ENCODE measurements at places on chromosomes 3 and 15.
A peak's percentile ranks its signal among the peaks of the same experiment; 100 is the strongest.

DNA sequence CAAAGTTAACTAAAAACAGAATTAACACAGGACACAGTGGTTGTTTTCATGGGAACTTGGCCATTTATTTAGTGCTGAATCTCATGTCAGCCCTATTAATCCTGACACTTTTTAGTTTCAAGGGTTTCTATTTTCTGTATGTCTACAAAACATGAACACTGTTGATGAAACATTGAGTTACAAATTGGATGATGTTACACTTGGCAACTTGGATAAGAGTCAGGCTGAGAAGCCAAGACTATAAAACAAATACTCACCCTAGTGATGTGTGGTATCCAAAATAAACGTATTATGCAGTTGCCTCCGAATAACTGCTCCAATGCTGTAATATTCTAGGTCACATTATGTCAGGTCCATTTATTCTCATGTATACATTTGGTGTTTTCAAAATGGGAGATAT is 349.6 kb downstream of the ZIC1 start:
- no peak for DNase-seq

GRCh38 chr3:121529308-121529707 is 16.5 kb downstream of the POLQ start:
- DNase-seq = no peak

GRCh38 chr15:78811825-78812183 is 540 bp upstream of the ADAMTS7 start:
- DNase-seq = no peak

- peak; percentile 62 for DNase-seq
These were observed 2.6 kb upstream of the CEMIP start for GRCh38 chr15:80776420-80777045.

DNA sequence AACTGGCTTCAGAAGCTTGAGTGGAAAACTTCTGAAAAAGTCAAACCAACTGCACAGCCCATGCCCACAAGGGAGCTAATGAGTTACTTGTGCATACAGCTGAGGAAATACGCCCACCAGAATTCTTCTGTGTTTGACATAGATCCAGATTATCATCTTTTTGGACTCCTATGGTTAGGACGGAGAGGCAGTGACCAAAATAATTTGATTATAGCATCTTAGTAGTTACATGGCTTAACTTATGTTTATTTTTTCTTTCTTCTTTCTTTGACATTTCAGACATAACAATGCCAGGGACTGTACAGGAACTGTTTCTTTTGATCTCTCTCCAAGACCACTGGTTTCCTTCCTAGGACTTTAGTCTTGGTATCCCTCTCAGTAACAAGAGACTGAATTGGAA is 246.1 kb upstream of the RASGRP1 start:
- DNase-seq = no peak

GRCh38 chr3:156433910-156434309 is 121.0 kb downstream of the SSR3 start:
- DNase-seq = no peak

DNA sequence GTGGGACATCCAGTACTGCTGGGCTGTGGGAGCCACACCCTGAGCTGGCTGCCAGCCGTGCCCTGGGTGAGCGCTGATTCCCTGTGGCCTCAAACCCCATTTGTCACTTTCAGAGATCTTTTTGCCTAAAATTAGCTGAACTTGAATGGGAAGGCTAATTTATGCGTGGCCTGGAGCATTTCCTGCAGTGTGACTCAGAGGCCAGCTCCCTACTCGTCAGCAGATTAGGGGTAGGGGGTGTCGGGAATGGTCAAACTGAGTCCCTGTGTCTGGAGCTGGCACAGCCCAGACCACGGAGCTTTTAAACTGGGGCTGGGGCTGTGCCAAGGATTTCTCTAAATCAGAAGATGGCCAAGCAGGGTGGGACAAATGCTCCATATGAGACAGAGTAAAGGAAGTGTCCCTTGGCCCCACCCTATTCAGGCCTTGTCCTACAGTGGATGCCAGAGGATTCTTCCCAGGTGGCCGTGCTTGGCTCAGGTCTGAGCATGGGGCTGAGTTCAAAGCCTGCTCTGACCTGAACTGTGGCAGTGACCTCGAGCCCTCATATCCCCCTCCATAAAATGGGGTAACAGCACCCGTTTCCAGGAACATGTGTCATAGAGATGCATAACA is 59.7 kb downstream of the ATP2B2 start:
- DNase-seq = no peak

DNA sequence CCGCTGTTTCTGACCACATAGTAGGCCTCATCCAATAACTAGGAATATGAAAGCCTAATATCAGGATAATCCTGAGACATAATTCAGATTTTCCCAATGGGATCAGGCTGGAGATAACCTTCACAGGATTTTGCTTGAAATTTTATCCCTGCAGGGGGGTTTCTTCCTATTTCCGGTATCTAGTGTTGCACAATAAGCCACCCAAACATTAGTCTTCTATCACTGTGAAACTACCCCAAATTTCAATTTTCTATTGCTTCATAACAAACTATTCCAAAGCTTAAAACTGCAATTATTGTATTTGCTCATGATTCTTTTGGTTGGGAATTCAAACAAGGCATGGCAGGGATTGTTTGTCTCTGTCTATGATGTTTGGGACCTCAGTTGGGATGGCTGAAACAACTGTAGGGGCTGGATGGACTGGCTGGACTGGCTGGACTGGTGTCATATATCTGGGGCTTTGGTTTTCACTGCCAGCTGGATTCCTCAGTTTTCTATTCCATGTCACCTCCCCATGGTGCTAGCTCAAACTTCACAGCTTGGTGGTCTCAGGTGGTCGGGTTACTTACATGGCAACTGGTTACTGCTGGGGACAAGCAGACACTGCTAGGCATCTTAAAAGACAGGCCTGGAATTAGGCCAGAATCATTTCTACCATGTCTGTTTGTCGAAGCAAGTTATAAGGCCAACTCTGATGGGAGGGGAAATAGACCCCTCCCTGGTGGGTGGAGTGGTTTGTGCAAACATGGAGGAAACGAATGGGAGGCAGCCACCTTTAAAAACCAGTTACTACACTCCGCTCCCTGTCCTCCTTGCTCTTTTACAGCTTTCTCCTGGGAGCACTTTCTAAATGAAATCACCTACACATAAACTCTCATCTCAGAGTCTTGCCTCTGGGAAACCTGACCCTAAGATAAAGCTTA is 88.2 kb upstream of the STT3B start:
- no peak for DNase-seq

- no peak for DNase-seq
These were observed 10.6 kb downstream of the RAB7A start for GRCh38 chr3:128736601-128737000.

- DNase-seq = no peak
These were observed 1280.5 kb downstream of the OTOL1 start for GRCh38 chr3:162777118-162777517.

- DNase-seq = no peak
These were observed 430.7 kb upstream of the RBMS3 start for GRCh38 chr3:28850186-28850585.

- no peak for DNase-seq
These were observed 1.3 kb downstream of the PIK3CA start for GRCh38 chr3:179149406-179149867.

GRCh38 chr15:75723171-75723846 is 10.7 kb upstream of the CSPG4 start:
- no peak for DNase-seq
